ENCODE measurements at places on chromosomes 2 and 18.

DNA sequence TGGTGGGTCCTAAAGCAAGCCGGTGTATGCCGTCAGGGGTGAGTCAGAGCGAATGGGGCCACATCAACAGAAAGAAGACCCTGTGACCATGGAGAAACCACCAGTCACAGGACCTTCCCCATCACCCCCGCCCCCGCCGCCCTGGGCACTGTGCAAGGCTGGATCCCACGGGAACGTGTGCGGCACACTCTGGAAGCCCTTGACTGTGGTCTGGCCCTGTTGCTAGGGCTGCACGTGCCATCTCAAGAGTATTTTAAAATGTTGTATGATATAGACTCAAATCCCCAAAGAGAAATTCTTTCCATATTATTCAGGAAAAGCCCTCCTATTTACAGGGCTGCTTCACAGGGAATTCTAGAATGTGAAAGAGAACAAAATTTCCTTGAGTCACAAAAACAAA is 174.8 kb downstream of the BCL2 start:
- no peak for DNase-seq

DNA sequence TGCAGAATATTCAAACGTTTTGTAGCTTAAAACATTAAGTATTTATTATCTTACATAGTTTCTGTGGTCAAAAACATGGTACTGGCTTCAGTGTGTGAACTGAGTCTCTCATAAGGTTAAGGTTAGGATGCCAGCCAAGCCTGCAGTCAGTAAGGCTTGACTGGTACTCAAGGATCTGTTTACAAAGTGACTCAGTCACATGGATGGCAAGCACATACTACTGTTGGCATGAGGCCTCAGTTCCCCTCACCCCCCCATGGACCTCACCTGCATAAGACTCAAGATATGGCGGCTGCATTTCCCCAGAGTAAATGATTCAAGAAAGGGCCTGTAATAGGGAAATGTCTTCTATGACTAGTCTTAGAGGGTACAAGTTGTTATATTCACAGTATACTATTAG is 1167.5 kb downstream of the DPP10 start:
- no peak for DNase-seq

- DNase-seq = no peak
Observed at GRCh38 chr2:126887506-126887905, 11.2 kb upstream of the TEX51 start.

DNA sequence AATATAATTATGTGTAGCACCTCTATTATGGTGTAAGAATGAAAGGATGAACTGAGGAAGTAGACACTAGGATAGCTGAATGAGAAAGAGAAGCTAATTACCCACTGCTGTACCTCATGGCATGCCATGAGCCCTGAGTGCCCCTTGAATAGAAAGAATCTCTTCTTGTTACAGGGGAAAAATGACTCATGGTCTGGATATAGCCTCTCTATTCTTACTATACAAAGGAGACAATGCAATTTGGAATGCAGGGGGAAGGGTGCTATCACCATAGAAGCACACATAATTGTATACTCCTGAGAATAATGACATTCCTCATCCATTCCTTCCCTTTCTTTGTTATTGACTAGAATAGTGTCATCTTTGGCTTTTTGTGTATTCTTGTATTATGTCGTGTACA is 385.2 kb downstream of the CDH7 start:
- DNase-seq = no peak

GRCh38 chr18:77132369-77133050 is at the start of gene MBP:
TSS of gene MBP (minus strand) at chr18:77132783. CDS start at chr18:77105261, 27,522 bp downstream.
- DNase-seq = peak; percentile 51

DNA sequence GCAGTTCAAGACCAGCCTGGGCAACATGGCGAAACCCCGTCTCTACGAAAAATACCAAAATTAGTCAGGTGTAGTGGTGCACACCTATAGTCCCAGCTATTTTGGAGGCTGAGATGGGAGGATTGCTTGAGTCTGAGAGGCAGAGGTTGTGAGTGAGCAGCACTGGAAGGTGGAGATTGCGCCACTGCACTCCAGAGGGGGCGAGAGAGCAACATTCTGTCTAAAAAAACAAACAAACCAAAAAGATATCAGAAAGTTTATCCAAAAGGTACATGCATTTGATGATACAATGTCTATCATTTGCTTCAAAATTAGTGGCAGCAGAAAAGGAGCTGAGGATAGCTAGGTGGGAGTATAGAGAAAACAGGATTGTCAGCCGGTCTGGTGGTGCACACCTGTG is 39.8 kb upstream of the CABLES1 start:
- no peak for DNase-seq

DNA sequence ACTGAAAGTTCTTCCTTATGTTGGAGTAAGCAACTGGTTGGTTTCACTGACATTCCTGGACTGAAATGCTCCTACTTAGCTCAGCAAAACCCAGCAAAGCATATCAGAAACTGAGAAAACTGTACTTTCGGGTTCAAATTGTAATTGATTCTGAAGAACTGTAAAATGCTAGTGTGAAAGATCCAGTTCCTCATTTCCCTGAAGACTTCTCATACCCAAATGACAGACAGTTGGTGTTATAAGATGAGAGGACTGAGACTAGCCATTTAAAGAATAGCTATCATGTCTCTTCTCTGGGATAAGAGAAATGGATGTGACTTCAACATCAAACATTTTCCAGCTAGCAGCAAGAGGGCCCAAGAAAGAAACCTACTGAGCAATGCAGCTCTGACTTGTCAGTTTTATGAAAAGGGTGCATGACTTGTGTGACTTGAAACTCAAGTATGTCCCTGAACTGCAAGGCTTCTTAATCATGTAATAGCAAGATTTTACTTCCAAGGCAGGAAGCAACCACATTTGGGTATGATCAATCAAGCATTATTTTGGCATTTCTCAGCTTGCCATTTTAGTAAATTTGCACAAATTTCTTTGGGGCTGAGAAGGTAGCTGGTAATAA is 420.3 kb upstream of the MMADHC start:
- no peak for DNase-seq

GRCh38 chr2:100599566-100599965 is 36.8 kb downstream of the PDCL3 start:
- no peak for DNase-seq

GRCh38 chr18:26719896-26720295 is 145.6 kb downstream of the AQP4 start:
- no peak for DNase-seq

DNA sequence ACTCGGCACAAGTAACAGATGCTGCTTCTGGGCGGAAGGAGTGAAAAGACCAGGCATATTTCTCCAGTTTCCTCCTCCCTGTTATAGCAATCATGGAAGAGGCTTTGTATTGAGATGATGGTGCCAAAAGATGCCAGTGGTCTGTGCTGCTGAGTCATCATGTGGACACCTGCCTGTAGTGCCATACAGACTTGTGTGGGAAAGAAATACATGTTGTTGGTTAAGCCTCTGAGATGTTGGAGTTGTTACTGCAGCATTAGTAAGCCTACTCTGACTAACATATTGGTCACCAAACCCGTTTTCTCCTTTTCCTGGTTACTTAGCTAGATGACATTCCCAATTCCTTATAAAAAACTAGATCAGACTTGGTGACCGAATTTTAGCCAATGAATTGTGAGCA is 356.9 kb downstream of the ZNF521 start:
- no peak for DNase-seq

DNA sequence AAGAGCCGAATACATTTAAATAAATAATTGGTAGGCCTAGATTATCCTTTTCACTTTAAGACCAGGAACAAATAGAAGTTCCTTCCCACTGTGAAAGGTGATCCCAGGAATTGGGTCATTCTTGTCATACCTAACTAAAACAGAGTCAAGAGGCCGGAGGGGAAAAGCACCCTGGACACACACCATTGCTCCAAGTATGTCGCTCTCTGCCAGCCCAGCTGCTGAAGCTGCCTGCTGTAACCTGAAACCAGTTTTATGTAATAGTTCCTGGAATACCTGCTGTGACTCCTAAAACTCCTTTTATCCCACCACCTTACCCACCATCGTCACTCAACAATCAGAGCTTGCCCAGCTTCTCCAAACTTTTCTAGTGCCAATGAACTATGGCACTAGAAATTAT is 217.1 kb downstream of the PTPRM start:
- no peak for DNase-seq

- no peak for DNase-seq
Observed at GRCh38 chr18:45008694-45009413, 328.2 kb downstream of the SETBP1 start.

- DNase-seq = no peak
Observed at GRCh38 chr2:149650006-149650405, 62.4 kb upstream of the MMADHC start.

- DNase-seq = no peak
Observed at GRCh38 chr2:174856447-174856846, 92.2 kb upstream of the CHRNA1 start.

DNA sequence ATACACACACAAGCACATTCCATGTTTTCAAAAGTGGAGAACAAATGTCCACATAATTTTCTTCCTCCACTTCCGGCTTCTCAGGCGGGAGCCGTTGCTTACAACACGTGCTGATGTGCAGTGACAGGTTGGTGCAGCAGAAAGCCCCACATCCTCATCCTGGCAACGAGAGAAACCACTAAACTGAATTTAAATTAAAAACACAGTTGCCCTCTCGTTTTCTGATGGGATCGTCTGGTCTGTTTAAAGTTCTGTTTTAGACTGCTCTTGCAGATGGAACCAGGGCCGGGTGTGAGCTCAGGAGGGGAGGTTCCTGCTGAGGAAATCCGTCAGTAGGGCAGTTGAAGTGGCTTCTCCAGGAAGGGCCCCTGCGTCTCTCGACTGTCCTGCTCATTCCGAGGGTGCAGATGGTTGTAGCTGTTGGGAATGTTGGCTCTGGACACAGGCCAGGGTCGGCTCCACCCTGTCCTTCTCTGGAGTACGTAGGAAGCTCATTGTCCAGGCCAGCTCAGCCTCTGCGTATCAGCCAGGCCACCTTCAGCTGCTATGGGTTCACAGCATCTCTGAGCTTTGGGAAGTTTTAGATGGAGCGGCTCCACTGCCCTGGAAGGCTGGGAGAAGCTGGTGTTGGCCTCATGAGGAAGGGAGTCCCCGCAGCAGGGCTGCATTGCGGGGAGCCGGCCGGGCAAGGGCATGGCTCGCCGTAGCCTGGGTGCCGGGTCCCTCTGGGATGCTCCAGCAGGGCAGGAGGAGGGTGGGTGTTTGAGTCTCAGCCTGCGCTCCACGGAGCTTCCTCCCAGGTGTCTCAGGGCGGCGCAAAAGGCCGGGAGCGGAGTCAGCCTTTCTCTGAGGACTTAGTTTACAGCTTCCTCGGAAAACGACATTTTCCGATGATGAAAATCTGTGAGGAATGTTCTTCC is 58.3 kb downstream of the NFATC1 start:
- DNase-seq = no peak

DNA sequence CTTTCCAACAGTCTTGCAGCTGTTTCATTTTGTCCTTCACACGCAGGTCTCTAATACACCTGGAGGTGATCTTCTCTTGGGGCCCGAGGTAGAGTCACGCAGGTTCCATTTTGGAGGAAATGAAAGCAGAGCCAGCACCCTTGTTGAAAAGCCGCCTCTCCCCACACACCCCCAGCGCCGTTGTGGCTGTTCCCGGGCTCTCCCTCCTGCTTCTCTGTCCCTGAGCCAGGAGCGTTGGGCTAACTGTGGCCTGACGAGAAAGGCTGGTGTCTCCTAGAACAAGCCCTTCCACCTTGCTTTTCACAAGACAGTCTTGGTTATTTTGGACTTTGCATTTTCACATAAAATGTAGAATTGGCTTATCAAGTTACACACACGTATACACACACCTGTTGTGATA is 16.3 kb downstream of the SNED1 start:
- no peak for DNase-seq

DNA sequence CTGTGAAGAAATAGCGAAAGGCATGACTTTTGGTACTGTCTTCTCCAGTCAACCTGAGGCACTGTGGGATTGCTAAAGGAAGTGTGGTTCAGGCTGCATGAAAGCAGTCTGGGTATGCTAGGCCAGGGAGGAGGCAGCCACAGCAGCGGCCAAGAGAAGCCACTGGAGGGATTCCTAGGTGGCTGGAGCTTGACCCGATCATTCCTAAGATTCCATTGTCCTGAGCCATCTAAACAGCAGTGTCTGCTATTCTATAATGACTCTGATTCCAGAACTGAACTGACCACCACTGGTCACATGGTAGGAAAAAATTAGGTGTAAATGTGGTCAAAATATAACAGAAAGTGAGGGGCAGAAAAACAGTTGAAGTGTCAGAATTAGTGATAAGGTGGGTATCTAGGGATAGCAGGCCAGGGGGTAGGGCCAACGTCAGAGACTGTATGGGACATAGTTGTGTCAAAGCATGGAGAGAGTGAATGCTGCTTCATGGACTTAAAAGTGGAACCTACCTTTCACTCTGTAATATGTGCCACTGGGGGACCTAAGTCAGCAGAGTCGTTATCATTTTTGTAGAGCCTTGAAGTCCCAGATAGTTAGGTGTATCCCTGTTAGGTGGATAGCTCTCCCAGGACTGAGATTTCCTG is 204.6 kb downstream of the CTNNA2 start:
- DNase-seq = no peak

DNA sequence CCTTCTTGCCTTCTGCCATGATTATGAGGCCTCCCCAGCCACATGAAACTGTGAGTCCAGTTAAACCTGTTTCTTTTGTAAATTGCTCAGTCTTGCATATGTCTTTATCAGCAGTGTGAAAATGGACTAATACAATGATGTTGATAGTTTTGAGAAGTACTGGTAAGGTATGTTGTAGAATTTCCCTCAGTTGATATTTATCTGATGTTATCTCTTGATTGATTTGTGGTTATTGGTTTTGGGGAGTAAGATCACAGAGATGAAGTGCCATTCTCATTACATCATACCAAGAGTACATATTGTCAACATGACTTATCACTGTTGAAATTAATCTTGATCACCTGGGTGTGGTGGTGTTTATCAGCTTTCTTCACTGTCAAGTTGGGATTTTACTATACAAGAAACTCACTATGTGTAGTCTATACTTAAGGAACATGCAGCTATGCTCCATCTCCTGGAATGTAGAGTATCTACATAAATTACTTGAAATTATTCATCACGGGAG is 5.1 kb upstream of the SPAG16 start:
- DNase-seq = no peak

DNA sequence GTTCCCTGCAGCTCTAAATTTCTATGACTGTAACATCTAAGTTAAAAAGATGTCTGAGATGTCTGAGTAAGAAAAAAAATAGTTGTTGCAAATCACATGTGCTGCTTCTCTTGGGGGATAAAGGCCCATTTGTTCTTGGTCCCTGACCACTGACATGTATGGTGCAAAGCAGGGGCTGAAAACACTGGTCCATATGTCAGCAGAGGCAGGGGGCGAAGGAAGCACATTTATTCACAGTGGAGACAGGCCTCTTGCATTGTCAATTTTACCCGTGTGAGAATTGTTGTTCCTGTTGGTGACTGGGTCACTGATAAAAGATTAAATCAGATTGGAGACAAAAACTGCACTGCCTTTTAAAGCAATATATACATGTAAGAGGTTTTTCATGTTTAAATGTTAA is 38.8 kb downstream of the PRKCE start:
- no peak for DNase-seq

Data from KBM-7 (cell line).